Skin of body (tissue), 3 donors: ENCODE measurements at places on chromosomes 4 and X.
A peak's percentile ranks its signal among the peaks of the same experiment; 100 is the strongest.

DNA sequence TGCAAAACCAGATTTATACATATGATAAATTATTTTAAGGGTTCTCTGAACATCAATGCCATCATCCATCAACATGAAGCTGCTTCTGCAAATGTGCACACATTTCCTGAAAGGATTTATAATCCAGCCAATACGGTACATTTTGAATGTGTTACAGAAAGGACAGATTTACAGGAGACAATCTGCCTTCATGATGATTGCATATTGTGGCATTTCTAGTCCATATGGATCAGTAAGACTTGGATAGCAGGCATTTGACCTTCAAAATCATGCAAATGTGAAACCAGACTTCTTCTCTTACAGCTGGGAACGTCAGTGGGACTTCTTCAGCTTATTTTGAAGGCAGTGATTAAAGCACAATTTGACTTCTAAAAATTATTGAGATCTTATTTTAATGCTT lies 217.3 kb upstream of the GK2 start:
- DNase-seq = no peak

DNA sequence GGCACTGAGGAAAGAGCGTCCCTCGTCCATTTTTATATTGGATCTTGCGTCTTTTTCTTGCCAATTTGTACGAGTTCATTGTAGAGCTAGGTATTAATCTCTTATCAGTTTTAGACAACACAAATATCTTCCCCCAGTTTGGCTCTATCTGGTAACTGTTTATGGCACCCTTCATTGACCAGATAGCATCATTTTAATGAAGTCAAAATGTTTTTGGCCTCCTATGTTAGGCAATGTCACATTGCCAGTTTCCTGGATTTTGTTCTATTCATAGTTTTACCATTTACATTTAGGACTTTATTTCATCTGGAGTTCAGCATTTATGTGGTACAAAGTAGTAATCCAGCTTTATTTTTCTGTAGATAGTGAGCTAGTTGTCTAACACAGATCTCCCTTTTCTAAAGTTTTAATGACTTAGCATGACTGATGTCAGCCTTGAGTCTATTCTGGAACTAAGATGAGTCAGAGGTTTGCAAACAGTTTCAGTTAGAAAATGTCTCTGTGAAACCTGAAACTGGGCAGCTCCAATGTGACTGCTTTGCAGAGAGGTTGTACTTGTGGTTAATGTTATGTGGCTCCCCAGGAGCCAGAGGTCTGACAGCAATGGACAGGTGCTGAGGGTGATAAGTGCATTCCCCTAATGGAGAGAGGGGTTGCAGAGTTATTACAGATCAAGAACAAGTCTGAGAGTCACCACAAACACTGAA lies 5.3 kb upstream of the STBD1 start:
- DNase-seq = no peak

- DNase-seq = no peak
These were observed 9.3 kb upstream of the SMIM20 start for GRCh38 chr4:25904748-25905082.

DNA sequence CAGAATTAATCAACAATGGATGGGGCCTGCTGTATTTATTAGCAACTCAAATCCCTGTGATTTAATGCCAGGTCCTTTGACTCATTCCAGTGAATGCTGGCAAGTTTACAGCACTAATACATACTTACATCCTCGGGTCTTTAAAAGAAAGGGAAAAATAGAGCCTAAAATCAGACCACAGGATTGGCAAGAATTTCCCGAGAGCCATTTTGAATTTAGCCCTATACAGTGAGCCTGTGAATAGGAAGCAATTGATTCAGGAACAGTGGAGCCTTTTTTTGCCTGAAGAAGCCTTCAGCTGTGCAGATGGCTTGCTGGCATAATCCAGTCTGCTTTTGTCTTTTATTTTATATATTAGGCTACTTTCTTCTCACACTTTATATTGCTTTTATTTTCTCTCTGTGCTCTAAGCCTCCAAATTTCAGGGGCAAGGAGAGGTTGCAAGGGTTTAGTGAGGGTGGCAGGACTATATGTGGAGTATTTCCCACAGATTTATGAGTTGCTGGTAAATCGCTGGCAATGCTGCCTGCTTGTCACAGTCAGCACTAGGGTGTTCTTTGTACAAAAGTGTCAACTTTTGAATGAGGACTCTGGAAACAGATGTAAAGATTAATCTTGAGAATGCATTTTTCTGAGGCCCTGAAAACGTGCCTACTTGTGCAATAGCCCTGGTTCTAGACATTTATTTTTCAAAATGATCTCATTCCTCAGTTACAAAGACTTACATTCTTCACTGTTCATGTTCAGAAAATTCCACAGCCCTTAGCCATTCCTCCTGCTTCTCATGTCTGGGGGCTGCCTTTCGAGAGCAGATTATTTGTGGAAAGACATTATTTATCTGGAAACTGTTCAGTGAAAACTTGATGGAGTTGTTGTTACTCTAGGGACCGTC lies 303.5 kb downstream of the SPRY1 start:
- peak; percentile 97 for DNase-seq
